ENCODE measurements at places on chromosomes 13 and 19.
A peak's percentile ranks its signal among the peaks of the same experiment; 100 is the strongest.

GRCh38 chr19:4929186-4929585 is 19.9 kb downstream of the UHRF1 start:
- peak; percentile 92 for DNase-seq

- no peak for DNase-seq
Measured at GRCh38 chr19:46287585-46287984, 9.3 kb upstream of the HIF3A start.

GRCh38 chr19:9673912-9674662 is 813 bp downstream of the ZNF562 start:
- DNase-seq = peak; percentile 76

DNA sequence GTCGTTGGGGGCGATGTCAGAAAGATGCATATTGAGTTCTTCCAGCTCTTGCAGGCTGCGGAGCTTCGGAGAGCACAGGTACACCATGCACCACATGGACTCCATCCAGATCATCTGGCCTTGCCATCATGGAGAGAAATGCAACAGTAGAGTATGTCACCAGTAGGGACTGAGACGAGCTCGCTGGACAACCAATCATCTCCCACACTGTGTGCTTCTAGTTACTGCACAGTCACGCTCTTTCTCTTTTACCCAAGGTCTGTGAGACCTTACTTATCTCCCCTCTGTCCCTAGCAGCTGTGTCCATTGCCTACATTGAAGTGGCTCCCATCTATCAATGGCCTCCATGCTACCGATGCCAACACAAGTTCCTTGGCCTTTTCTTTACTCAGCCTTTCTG is 90.5 kb downstream of the C13orf42 start:
- DNase-seq = no peak

DNA sequence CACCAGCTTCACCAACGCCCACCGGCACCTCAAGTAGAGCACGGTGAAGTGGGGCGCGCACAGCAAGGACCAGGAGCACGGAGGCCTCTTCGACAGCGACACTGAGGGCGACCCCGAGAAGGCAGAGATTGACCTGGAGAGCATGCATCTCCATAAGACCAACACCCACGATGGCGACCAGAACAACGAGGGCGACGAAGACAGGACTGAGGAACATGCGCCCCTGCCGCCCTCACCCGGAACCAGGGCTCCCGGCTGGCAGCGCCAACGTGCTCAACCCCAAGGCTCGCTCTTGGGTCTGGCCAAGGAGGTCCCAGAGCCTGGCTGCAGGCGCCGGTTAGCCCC is 18.5 kb upstream of the RNF17 start:
- no peak for DNase-seq

GRCh38 chr13:44474122-44474910 is 100.7 kb downstream of the SERP2 start:
- DNase-seq = no peak

GRCh38 chr19:37966211-37966661 is 59.2 kb downstream of the SIPA1L3 start:
- no peak for DNase-seq

DNA sequence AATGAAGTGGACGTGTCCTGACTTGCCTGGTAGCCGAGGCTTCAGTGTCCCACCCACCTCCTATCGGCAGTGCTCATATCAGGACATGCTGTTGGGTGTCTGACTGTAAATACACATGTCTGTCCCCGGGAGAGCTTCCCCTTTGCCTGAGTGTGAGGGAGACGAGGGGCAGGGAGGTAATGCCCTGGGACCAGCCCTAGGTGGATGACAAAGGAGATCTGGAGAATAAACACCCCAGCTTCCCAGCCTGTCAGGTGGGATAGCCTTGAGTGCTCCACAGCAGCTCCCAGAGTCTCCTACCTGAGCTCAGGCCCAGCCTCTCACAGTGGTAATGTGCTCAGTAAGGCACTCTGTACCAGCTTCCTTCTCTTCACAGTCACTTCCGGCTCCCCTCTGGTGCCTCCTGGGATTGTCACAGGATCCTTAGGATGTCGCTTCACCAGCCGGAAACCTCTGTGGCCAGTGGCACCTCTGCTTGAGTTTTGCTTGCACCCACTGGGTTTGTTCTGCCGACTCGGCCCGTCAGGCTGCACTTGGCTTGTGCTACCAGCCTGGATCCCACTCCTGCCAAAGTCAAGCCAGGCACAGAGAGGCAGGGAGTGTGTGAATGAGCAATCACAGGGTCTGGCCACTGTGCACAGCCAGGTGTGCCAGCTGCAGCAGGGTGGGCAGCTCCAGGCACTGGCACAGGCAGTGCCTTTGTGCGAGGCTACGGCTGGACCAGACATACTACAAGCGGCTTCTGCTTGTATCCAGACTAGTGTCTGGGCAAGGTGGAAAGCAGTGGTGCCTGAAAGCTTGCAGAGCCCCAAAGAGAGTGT is 54.4 kb upstream of the RGCC start:
- no peak for DNase-seq

DNA sequence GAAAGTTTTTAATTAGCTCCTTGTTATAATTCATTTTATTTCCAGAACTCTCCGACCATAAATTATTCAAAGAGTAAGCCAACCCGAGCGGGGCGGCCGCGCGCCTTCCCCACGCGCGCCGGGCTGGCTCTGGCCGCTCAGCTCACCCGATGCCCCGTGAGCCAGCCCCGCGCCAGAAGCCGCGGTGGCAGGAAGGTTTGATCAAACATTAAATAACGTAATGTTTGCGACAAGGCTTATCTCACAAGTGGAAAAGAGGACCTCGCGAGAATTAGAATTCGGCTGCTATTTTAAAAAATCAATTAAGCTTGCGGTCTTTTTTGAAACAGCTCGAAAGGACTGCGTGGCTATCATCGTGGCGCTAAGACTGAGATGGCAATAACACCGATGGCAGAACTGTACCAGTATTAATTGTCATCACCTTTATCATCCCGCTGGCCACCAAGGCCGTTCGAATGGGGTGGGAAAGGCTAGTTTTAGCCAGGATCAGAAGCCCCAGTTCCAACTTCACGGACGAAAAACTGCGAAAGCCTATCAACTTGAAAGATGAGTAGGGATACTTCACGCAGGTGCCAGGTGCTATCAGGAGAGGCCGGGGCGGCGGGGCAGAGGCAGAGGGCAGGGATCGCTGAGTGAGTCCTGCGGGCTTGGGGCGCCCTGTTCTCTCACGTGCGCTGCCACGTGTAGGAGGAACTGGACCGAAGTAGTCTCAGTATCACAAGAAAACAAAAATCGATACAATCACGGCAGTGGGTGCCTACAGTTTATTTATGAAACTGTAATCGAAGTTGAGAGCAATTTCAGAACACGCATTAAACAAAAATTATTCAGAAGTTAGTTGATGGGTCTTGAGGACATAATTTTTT is 6.4 kb downstream of the POU4F1 start:
- no peak for DNase-seq

DNA sequence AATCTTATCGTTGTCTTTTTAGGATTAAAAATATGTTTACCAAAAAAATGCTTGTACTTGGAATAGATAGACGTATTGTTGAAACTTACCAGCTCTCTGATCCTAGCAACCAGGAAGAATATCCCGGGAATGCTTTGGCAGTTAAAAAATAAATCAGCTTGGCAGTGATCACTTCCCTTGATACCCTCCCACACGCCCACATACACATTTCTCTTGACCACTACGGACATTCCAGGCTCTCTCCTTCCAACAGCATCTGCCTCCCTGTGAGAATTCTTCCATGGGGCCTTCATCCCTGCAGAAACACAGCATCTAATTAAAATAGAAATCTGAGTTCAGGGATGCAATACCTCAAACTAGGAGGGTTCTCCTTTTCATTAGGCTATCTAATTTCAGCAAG is 57.9 kb downstream of the THSD1 start:
- no peak for DNase-seq

GRCh38 chr13:31150315-31150985 is 11.3 kb downstream of the HSPH1 start:
- no peak for DNase-seq

DNA sequence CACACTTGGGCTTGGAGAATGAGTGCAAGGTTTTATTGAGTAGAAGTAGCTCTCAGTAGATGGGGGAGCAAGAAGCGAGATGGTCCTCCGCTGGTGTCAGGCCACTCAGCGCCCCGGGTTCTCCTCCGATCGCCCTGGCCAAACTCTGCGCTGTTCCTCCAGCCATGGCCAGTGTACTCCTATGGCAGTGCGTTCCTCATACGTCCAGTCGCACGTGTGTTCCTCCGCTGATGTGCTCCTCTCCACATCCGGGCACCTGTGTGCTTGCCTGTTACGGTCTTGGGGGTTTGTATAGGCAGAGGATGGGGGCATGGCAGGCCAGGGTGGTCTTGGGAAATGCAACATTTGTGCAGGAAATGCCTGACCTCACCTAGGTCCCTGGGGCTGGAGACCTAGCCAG is 1899.4 kb downstream of the PCDH9 start:
- DNase-seq = no peak

DNA sequence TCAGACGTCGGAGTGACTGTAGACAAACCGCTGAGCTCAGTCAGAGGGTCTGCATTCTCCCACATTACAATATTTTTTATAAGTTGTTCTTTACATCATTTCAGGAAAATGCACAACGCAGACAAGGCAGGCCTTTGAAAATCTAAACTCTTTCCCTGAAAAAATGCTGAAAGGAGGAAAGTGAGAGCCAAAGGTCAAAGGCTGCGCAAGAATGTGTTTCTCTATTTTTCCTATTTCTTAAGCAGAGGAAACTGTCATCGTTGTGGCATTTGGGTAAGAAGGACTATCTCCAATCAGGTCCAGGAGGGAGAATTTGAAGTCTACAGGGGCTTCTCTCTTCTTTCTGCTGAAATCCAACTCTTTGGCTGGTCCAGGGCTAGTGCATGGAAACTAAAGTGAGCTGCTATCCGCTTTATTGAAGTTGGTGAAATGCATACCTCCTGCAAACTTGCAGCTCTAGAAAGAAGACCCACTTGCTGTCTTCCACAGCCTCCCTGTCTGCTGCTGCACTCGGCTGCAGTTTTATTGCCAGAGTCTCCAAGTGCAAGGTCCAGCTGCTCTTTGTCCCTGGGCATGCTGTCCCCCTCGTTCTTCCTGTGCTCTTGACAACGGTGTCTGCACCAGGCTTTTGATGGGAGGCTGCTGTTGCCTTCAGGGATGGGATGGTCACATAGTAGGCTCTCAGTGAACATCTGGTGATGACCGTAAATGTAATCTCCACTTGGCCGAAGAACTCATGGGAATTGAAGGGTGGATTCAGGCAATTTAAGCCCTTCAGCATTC is 31.2 kb downstream of the ZNF536 start:
- DNase-seq = peak; percentile 37

- DNase-seq = no peak
Measured at GRCh38 chr19:17790059-17790780, 4.7 kb upstream of the B3GNT3 start.

DNA sequence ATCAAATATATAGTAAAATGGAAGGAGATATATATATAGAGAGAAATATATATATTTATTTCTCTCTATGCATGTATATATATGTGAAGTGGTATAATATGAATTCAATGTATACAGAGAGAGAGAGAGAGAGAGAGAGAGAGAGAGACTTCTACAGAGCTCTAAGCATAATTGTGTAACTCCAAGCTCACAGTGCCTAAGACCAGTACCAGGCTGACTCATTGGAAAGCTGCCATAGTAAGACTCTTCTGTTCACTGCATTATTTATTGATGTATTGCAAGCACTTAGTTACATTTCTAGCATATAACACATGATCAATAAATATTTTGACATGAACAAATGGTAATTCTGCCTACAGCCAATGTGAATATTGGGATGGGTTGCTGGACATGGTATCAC is 1734.7 kb downstream of the SLITRK1 start:
- no peak for DNase-seq

DNA sequence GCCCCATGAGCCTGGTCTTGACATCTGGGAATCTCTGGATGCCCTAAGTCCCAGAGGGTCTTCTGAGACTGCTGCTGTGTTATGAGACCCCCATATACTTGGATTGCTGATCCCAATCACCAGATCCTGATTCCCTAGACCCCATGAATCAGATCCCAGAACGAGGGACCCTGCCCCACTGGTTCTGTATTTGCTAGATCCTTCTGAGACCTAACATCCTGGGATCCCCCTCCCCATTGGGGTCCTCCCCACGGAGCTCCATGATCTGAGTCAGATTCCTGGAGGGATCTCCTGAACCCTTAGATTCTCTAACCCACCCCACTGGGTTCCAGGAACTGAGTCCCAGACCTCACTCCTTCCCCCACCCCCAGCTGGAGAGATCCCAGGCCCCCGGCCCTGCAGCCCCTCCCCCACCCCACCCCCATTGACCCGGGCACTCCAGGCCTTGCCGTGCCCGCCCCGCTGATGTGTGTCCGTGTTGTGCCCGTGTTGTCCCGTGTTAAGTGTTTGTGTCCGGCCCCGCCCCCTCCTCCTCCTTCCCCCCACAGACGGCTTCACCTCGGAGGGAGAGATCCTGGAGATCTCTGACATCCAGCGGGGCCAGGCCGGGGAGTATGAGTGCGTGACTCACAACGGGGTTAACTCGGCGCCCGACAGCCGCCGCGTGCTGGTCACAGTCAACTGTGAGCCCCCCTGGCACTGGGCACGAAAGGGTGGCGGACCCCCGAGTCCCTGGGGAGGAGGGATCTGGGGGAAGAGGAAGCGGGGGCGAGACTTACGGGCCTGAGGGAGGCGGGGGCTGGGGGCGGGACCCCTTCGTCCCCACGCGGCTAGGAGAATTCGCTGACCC is 15.0 kb downstream of the IGLON5 start:
- no peak for DNase-seq

DNA sequence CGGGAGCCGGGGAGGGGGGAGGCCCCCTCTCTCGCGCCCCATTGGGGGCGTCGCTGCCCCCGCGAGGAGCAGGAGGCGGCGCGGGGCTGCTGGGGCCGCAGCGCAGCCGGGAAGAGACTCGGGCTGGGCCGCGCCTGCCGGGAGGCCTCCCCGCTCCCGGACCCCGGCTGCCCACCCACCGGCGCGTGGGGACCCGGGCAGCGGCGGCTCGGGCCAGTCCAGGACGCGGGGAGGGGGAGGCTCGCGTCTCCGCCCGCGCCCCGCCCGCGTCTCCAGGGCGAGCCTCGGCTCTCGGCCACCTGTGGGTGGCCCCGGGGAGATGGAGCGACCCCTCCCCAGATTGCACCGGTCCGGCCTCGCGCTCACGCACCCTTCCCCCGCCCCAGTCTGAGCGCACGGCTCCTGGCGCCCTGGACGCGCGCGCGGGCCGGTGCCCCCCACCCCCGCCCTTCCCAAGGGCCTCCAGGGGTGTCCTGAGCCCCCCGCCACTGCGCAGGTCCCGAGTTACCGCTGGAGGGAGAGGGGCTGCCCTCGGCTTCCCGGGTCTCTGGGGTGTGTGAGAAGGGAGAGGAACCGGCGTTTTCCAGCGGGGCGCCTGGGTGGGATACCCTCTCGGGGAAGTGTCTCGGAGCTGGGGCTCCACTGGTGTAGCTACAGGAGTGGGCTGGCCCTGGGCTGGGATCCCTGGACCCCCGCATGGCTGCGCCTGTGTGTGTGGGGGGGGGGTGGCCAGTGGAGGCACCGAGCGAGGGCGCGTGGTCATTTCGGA is 645 bp downstream of the PALM start:
- DNase-seq = no peak

DNA sequence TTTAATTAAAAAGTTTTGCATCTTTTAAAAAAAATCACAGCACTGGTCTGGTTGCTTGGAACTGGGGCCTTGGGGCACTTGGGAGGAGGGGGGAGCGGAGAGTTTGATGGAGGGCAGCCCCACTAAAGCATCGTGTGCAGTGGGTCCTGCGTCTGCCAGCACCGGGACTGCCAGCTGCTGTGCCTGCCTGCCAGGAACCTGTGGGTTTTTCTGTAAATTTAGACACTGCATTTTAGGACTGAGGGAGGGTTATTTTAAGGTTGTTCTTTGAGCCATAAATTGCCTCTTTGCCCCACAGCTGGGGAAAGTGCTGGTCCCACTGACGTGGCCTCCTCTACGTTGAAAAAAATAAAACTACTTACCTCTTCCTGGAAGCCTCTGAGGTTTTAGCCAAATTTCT is 2.9 kb downstream of the KLF2 start:
- DNase-seq = no peak

Data from posterior cingulate gyrus (tissue), 11 donors.